ENCODE measurements at places on chromosomes 3 and 15. TPM values are rescaled to one million over a fixed set of nuclear protein-coding genes. Genes with fewer than 3 reads are reported as not detected.

The MAP1A gene
- 37.3 TPM for total RNA-seq

- peak; percentile 12 for DNase-seq
These were observed 118.7 kb downstream of the NUP210 start for GRCh38 chr3:13301286-13301987.

DNA sequence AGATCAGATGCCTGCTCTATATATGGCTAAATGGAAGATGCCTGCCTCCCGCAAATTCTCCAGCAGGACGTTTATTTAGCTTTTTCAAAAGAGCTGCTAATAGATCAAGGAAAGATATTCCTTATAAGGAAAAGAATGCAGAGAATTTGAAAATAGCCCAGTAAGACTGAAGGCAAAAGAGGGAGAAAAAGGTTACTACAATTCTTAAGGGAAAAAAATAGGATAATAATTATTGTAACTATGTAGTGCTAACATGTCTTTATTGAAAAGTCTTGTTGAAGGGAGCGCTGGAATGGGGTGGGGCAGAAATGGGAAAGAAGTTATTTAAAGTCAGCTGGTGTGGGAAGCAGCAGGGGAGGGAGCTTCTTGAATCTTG lies 2.9 kb downstream of the TPM1 start:
- DNase-seq: peak; percentile 75

DNA sequence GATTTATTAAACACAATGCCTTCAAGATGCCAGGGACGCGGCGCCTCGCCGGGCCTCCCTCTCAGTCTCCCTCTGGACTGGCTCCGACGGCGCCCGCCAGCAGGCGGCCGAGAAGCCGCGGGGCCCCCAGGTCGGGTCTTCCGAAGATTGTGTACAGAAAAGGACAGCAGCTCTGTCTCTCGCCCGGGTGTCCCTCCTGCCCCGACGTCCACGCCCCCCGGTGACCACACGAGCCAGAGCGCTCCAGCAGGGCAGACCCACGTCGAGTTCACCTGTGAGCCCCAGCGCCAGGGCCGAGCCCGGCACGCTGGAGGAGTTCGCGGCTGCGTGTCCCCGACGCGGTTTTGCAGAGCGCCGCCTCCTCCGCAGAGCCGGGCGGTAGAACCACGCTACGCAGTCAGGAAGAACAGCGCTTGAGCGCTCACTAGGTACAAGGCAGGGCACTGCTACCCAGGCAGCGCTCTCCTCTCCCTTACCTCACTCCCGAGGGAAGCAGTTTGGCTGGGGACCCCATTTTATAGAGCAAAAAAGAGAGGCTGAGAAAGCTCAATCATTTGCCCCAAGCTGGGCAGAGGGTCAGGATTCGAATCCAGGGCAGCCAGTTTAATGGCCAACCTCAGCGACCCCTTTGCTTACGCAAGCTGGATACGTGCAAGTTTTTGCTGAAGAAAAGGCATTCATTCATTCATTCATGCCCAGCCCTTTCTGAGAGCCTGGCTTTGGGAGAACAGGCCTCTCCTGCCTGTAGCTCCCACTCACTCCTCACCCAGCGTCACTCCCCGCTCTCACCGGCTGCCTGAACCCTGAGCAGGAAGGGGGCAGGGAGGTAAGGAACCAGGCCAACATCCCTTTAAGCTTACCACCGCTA lies 3.0 kb upstream of the TLE3 start:
- DNase-seq: peak; percentile 69

DNA sequence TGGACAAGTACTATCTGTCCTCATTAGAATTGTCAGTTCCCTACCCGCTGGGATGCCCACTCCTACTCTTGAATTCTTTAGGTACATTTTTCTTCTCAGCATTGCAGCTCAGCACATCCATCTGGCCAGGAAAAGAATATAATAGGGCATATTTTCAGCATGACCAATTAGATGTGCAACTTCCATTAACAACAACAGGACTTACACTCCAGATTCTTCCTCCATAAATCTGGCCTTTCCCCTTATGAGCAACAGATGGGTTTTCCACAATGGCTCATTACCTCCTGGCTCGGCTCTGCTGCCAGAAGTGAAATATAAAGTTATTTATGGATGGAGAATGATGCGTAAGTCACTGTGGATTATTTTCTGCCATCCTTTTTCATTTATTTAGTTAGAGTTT lies 443.8 kb upstream of the TGFBR2 start:
- no peak for DNase-seq

DNA sequence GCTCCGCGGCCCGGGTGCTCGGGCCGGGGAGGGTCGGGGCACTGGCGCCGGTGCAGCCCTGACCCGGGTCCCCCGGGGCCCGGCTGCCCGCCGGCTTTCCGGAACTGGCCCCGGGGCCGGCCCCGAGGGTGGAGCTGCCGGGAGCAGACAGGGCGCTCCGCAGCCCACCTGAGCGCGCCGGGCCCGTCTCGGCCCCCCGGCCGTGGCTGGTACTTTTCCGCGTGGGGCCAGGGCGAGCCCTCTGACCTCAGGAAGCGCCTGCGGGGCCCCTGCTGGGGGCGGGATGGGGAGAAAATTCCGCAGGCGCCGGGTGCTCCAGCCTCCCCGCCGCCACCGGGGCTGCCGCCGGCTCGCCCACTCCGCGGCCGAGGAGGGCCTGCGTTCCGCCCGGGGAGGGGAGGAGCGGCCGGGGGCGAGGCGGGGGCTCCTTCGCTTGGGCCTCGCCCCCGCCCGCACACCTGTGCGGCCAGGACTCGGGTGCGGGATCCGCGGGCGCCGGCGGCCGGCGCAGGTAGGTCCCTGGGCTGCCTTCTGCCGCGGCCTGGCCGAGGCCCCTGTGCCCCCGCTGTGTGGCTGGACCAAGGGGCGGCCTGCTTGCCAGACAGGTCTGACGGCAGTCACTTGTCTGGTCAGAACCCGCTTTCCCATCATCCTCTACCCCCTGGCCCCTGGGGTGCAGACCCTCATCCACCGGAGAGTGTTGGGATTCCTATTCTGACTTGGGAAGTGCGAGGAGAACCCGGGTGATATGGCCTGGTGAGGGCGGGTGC lies 3.5 kb downstream of the FURIN start:
- DNase-seq: peak; percentile 56

DNA sequence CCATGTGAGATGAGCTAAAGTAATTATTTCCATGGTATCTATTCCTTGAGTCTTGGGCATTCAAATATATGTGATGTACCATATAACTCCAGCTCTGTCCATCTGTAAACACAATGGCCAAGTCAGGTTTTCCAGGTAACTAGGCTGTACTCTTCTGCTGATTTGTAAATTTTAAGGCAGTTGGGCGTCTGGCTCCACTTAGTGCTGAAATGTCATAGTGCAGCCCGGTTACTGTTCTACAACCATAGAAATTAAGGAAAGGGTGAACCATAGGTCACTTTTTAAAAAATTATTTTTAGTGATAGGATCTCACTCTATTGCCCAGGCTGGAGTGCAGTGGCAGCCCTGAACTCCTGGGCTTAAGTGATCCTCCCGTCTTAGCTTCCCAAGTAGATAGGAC lies 44.7 kb upstream of the GOLM2 start:
- no peak for DNase-seq

DNA sequence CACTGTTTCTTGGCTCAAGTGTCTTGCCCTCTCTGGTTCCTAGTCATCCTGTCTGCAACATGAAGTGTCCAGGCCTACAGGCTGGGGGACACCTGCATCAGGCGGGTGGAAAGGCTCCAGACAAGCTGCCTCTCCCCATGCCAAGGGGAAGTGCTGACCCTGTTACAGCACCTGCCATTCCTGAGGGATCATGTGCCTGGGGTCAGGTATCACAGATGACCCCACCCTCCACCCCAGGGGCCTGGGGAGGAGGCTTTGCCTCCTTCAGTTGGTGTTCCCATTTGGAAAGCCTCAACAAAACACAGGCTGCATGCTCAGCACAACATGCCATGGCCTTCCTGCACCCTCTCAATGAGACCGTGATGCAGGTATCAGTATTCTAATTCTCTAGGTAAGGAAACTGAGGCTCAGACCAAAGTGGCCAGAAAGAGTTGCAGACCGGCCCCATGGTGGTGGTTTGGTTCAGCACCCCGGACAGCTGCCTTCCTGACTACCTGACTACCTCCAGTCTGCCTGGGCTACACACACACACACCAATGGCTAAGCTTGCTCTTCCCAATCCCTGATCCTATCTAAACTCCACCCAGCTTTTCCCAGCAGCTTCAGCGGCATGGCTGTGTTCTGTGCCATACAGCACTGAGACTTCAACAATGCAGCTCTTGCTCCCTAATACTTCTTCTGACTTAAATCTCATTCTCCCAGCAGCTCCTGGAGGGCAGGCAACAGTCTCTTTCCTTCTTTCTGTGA lies 69.7 kb upstream of the LINGO1 start:
- peak; percentile 5 for DNase-seq

GRCh38 chr3:158659454-158660237 lies 12.8 kb downstream of the LXN start:
- peak; percentile 52 for DNase-seq

- DNase-seq: peak; percentile 89
These were observed 12.9 kb upstream of the CCDC80 start for GRCh38 chr3:112653881-112654300.

The PLXNB1 gene
- 4.0 TPM for total RNA-seq

The GPR15 gene
- total RNA-seq: not detected

The GALNT15 gene
- 1.3 TPM for total RNA-seq

GRCh38 chr3:29514170-29514569 lies 233.3 kb downstream of the RBMS3 start:
- no peak for DNase-seq

DNA sequence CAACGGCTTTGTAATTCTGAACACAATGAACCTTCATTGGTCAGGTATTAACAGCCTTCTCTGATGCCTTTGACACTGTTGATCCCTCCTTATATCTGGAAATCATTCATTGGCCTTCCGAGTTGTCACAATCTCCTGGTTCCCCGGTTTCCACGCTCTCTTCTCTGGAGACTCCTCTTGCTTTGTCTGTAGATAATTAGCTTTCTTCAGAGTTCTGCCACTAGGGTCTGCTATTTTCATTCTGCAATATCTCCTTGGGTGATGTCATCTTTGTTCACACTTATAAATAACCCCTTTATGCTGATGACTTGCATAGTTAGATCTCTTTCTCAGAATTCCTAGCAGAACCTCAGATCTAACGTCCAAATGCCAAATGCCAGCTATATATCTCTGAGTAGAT lies 583.8 kb upstream of the ZNF717 start:
- no peak for DNase-seq

- DNase-seq: no peak
These were observed 26.6 kb downstream of the MASP1 start for GRCh38 chr3:187264911-187265310.

DNA sequence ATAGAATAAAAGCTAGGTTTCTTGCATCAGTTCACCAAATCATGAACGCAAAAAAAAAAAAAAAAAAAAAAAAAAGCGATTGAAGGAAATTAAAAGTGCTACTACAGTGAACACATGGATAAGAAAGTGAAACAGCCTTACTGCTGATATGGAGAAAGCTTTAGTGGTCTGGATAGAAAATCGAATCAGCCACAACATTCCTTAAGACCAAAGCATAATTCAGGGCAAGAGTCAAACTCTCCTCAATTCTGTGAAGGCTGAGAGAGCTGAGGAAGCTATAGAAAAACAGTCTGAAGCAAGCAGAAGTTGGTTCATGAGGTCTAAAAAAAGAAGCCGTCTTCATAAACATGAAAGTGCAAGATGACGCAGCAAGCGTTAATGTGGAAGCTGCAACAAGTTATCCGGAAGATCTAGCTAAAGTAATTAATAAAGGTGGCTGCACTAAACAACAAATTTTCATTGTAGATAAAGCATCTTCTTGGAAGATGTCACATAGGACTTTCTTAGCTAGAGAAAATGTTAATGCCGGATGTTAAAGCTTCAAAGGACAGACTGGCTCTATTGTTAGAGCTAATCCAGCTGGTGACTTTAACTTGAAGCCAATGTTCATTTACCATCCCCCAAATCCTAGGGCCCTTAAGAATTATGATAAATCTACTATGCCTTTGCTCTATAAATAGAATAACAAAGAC lies 19.2 kb downstream of the P3H2 start:
- DNase-seq: peak; percentile 76

GRCh38 chr3:65170390-65171042 lies 482.7 kb upstream of the ADAMTS9 start:
- peak; percentile 39 for DNase-seq

The SYNPR gene
- not detected for total RNA-seq

The NEIL1 gene
- total RNA-seq: 0.29 TPM

The GOLGA8R gene
- 1.6 TPM for total RNA-seq

- DNase-seq: no peak
These were observed 51.6 kb upstream of the CMTM8 start for GRCh38 chr3:32186876-32187275.

- no peak for DNase-seq
These were observed 26.5 kb downstream of the MEF2A start for GRCh38 chr15:99592145-99592791.

DNA sequence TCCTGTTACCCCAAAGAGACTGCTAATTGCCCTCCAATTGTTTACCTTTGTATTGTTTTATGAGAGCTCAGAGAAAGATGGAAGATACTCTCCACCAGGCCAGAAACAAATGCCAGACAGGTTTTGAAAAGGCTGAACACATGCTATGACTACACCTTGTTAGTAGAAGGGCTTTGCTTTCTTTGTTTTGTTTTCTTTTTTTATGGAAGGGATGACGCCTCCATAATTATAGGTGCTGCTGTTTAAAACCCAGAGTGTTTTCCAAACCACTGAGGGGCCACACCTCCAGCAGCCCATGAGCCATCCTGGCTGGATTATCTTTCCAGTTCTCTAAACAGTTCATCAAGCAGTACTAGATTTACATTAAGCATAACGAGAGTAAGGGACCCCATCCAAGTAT lies 5.6 kb upstream of the FOXP1 start:
- no peak for DNase-seq

The IFT80 gene
- total RNA-seq: 30.5 TPM

DNA sequence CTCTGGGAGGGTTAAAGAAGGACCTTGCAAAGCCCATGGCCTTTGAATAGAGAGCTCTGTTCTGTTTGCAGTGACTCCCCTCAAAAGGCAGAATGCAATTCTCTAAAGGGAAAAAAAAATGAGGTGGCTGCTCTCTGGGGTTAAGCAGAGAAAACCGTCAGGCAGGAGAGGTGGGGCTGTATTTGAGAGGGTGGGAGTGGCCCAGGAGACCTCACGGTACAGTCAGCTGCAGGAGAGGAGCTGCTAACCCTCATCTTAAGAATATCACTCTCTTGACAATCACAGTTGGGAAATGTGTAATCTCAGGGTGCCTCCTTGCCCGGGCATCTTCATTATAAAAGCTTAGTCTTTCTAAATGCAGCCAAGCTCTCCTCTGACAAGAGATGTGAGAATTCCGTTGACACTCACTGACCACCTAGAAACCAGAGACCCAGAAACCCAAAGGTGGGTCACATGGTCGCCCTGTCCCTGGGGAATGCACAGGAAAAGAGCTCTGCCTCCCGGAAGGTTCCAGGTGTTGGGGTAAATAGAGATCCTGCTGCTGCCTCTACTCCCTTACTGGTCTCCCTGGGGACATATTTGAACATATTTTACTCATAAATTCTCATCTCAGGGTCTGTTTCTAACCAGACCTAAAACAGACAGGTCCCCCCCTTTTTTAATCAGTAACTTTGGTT lies 159.1 kb upstream of the CTDSPL start:
- no peak for DNase-seq

- no peak for DNase-seq
These were observed 44.3 kb upstream of the POLR2M start for GRCh38 chr15:57662091-57662744.

All from SJSA1 (cell line).